Stimulated activated CD4-positive, alpha-beta T cell treated with anti-CD3 and anti-CD28 coated beads, TNF-alpha, amount 100 ng/mL, for 1 hour (primary cell): ENCODE measurements at places on chromosomes 2 and 18.

DNA sequence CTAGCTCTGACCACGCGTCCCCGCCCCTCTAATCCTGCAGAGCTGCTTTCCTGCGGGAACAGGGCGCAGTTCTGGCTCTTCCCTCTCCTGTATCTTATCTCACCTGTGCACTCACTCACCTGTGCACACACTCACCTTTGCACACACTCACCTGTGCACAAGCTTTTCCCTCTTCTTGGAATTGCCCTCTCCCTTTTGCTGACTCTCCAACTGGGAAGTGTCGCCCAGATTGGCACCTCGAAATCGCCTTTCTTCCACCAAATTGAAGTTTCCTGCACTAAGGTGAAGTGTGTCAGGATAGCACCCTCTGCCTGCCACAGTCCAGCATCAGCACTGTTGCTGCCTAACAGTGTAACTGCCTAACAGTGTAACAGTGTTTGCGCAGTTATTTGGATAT lies 566 bp upstream of the CMPK2 start:
- no peak for DNase-seq

- DNase-seq: no peak
Observed at GRCh38 chr2:239736358-239737143, 288.6 kb downstream of the NDUFA10 start.

GRCh38 chr2:208083807-208084206 lies 40.5 kb downstream of the CRYGD start:
- DNase-seq: no peak

- no peak for DNase-seq
Observed at GRCh38 chr2:164593959-164594358, 27.3 kb downstream of the GRB14 start.

DNA sequence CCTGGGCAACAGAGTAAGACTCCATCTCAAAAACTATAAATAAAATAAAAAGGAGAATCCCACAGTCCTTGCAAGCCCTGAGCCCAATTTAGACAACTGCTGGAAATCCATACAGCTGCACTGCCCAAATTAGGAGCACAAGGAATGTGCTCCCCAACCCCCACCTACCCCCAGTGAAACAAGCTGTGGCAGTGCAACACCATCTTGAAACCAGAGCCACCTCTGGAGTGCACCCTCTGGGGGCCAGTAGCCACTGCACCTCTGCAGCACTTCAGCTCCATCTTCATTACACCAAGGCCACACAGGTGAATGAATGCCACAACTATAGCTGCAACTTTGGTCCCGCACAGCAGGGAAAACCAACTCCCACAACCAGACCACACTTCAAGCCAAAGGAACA lies 37.3 kb downstream of the USP34 start:
- no peak for DNase-seq

DNA sequence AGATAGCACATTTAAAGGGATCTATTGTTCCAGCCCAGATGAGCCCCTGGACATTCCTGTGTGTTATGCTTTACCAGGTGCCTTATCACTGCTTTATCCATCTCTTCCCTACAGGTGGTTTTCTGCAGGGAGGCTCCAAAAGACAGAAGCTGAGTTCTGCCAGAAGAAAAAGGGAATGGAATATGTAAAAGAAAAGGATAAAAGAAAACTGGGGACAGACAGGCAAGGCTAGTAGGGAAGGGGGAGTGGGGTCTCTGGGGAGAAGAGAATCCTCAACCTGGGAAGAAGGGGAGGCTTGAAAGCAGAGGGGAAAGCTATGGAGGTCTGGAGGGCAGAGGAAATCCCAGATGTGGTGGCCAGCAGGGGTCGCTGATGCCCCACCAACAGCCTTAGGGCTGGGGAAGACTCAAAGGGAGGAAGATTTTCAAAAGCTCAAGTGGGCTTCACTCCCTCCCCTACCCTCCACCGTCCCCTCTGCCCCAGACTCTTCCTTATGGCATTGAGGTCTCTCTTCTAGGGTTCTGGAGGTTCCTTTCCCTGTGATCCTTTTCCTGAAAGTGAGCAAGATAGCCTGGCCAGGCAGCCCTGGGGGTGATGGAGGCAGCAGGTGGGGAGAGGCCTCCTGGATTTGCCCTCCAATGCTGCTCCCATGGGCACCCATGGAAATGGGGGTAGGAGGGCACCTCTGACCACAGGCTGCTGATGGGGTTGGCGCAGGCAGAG lies 178.1 kb upstream of the PKDCC start:
- peak; percentile 17 for DNase-seq

- no peak for DNase-seq
Observed at GRCh38 chr18:55096263-55096951, 137.1 kb upstream of the CCDC68 start.

GRCh38 chr2:221529943-221530652 lies 42.0 kb downstream of the EPHA4 start:
- no peak for DNase-seq

- no peak for DNase-seq
Observed at GRCh38 chr2:203971251-203971650, 34.7 kb downstream of the ICOS start.

- no peak for DNase-seq
Observed at GRCh38 chr2:239912171-239912937, 112.8 kb downstream of the NDUFA10 start.

DNA sequence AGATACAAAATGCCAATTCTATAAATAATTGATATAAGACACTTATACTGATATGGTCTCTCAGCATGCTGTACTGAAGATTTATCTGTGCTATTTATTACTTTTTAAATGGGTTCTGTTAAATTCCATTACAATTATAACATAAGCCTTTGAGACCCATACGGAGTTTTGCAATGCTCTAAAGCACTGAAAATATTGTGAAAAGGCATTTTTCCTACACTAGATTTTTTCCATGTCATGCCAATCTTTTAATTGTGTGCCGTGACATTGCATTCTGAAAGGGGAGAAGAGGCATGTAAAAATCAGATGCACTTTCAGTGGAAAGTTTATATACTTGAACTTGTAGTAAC lies 46.5 kb downstream of the EFEMP1 start:
- DNase-seq: no peak

DNA sequence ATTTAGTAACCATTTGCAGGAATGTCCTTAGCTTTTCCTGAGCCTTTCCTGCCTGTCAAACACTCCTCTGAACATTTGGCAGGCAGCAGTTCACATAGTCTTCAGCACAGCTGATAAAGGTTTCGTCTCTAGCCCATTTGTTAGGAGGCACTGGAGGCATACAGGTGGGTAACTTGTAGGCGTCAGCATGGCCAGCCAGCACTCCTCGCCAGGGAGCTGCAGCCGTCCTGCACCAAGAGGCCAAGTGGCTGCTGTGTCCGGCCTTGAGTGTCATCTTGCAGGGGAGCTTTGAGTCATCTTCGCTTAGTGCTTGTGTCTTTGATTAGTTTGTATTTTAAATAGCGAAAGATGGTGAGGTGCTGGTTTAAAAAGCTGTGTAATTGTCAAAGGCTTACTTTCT lies 120.3 kb upstream of the NFATC1 start:
- no peak for DNase-seq

DNA sequence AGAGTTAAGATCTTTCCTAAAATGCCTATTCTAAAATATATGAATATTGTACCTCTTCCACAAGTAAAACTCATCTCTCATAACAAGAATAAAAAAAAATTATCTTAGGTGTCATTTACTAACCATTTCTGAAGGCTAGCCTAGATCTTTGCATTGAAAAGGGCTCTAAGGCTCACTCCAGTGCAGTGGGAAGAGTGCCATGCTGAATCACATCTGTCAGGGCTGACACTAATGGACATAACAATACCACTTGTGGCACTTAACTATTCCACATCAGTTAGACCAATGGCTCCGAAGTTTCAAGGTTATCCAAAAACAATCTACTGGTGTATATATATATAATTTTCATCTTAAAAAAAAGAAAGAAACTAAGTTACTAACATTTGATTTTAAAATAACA lies 130.2 kb downstream of the EXOC6B start:
- DNase-seq: no peak
